ENCODE measurements at places on chromosomes 7 and 10. TPM values are rescaled to one million over a fixed set of nuclear protein-coding genes. Genes with fewer than 3 reads are reported as not detected.

CRYGN gene
- total RNA-seq: not detected

KAZALD1 gene
- 34.8 TPM for total RNA-seq

GIGYF1 gene
- 14.2 TPM for total RNA-seq

PLXDC2 gene
- 52.2 TPM for total RNA-seq

PNLIPRP1 gene
- not detected for total RNA-seq

DNA sequence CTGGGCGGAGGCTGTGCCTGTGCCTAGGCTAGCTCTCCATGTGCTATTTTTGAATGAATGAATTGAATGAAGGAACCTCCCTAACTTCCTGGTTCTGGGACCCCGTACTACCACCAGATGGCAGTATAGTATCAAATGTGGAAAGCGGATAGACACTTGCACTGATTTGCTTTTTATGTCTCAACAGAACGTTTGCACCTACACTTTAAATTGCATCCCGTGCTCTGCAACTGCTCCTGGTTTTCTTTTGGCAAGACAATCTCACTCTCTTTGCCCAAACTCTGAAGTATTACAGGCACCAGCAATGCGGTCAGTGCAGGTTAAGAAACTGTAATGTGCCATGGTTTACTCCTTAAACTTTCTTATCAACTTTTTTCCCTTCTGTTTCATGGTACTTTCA, 6.5 kb downstream of the FZD8 start:
- H3K36me3 ChIP-seq: no peaks in the 10 kb centered on the region
- H3K4me1 ChIP-seq: peaks cover 19% of the 10 kb centered on the region
- DNase-seq: peak; percentile 83
- H3K27me3 ChIP-seq: peaks cover 22% of the 10 kb centered on the region
- H3K4me3 ChIP-seq: no peak overlapping the region

DNA sequence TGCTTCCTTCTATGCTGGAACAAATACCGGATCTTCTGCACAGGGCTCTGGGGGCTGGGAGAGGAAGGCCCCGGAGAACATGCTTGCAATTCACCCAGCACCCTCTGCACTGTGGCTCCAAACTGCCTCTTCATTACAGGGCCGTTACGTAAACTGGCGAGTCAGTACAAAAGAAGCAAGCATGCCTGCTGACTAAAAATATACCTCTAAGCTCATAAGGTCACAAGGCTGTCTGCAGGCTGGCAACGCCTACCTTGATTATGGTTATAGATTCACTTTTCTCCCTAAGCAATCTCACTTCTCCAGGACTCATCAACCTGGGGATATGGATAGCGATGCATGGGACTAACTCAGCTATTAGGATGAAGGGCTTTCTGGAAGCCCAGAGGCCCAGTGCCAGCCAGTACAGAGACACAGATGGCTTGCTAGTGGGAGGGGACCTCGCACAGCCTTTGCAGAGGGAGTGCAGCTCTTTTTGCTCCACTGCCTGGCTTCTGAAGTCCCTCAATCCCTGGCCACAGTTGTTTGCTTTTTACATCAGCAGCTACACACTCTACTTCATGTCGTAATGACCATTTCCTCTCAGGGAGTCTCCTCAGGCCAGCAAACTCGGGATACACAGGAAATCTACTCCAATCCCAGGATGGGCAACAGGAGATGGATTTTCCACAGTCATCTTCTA, 96.1 kb downstream of the SH3PXD2A start:
- peak overlapping the region; percentile 59 for H3K27ac ChIP-seq
- H3K4me1 ChIP-seq: peaks cover 9% of the 10 kb centered on the region
- no peak overlapping the region for H3K4me3 ChIP-seq
- no peaks in the 10 kb centered on the region for H3K36me3 ChIP-seq
- no peaks in the 10 kb centered on the region for H3K27me3 ChIP-seq

GRCh38 chr10:60508037-60508436, 118.4 kb upstream of the ANK3 start:
- no peak overlapping the region for H3K4me3 ChIP-seq
- no peaks in the 10 kb centered on the region for H3K4me1 ChIP-seq
- H3K27me3 ChIP-seq: no peaks in the 10 kb centered on the region
- no peak for DNase-seq
- H3K36me3 ChIP-seq: no peaks in the 10 kb centered on the region

DNA sequence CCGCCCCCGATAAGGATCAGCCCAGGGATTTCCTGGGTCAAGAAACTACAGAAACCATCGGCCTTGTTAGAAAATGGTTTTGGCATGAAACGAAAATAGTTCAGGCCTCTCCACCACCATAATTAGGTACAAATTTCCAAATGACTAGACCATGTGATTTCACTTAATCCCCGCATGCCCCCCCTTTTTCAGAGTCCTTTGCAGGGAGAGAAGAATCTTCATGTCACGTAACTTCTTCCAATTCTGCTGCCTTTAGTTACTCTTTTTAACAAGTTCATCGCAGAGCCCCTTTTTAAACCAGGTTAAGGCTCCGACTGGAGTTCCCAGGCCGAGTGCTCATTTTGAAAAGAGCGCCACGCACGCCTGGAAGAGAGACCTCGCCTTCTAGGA, 3.4 kb downstream of the PDGFA start:
- DNase-seq: no peak
- peak overlapping the region; percentile 98 for H3K27ac ChIP-seq
- H3K36me3 ChIP-seq: no peaks in the 10 kb centered on the region
- peak overlapping the region; percentile 99 for H3K4me3 ChIP-seq
- H3K4me1 ChIP-seq: peaks cover 29% of the 10 kb centered on the region

DNA sequence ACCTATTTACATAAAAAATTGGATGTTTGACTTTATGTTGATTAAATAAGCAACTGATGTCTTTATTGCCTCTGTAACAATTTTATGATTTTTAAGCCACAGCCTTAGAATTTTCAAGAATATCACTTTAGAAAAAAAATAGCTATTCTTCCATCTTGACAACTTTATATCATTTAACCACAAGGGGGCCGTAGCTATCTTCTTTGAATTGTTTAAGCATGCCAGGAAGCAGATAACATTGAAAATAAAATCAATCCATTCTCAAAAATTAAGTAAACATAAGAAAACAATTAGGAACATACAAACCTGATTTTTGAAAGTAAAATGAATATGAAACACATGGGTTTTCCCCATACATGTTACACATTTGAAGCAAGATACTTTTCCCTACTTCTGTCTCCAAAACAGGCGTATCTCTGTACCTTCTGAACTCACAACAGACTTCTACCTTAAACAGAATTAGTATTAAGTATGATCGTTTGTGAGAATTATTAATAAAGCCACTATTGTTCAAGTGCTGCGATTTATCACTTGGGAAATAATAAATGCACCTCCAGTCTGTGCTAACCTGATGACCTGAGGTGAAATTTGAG, 209.0 kb downstream of the CACNA2D1 start:
- H3K36me3 ChIP-seq: no peaks in the 10 kb centered on the region
- peak; percentile 57 for DNase-seq
- H3K27ac ChIP-seq: no peak overlapping the region
- H3K4me1 ChIP-seq: no peaks in the 10 kb centered on the region
- no peak overlapping the region for H3K4me3 ChIP-seq
- no peaks in the 10 kb centered on the region for H3K27me3 ChIP-seq

DNA sequence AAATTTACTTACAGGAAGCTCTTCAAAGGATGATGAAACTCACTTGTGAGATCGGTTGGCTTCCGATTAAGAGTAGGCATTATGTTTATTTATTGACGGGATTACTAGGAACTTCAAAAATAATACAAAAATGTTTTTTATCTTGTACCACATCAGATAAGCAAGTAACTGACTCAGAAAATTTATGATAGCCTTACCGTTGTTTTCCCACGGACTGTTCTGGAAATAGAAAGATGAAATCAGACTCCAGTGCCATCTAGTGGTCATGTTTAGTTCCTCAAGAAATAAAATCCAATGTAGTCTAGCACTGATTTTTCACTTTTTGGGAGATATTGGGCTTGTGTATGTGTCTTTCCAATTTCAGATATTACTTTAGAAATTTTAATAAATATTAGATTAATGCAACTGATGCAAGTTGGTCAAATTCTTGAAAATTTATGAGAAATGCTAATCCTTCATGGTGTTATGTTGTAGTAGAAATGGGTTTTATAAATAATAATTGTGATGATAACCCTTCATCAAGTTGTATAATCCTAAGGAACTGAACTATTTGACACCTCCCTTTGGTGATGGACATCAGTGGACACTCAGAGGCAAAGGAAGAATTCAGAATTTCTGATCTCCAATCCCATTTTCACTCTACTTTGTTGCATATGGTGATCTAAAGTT, 168.8 kb downstream of the TMEM26 start:
- peak; percentile 80 for DNase-seq
- no peaks in the 10 kb centered on the region for H3K4me1 ChIP-seq
- H3K27ac ChIP-seq: no peak overlapping the region
- no peak overlapping the region for H3K4me3 ChIP-seq

- peak; percentile 73 for DNase-seq
- no peak overlapping the region for H3K4me3 ChIP-seq
- no peaks in the 10 kb centered on the region for H3K27me3 ChIP-seq
- no peaks in the 10 kb centered on the region for H3K4me1 ChIP-seq
Measured at GRCh38 chr7:69067397-69067796, 530.9 kb upstream of the AUTS2 start.

DNA sequence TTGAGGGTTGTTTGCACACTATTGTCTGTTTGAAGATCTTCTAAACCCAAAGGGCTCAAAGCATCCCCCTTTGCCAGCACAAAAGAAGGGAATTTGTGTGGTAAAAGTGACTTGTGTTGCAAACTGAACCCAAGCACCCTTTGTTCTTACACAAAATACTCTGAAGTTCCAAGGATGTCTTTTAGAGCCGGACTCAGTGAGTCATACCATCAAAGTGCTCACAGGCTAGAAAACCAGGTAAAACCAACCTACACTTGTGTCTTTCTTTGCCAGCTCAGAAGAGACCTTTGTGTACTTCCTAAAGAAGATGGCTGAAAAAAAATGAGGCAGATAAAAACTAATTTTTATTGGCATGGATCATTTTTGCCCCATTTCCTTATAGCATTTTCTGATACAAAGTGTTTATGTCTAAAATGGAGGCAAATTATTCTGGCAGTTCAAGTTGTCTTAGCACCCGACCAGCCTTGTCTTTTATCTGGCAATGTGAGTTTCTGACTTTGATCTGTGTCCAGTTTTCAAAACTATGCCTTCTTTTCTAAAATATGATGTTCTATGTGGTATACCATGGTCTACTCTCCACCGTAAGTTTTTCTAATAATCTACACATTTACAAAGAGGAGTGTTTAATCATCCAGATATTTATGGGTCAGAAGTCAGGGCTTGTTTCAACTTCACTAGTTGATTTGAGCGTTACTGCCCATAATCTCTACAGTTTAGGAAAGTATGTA, 128.4 kb upstream of the FZD1 start:
- H3K36me3 ChIP-seq: no peaks in the 10 kb centered on the region
- DNase-seq: no peak
- no peak overlapping the region for H3K4me3 ChIP-seq
- no peaks in the 10 kb centered on the region for H3K4me1 ChIP-seq
- H3K27me3 ChIP-seq: no peaks in the 10 kb centered on the region
- H3K27ac ChIP-seq: no peak overlapping the region

GRCh38 chr10:18611168-18611567, 40.2 kb downstream of the NSUN6 start:
- no peaks in the 10 kb centered on the region for H3K27me3 ChIP-seq
- DNase-seq: no peak
- no peaks in the 10 kb centered on the region for H3K36me3 ChIP-seq
- H3K4me3 ChIP-seq: no peak overlapping the region
- H3K4me1 ChIP-seq: peaks cover 9% of the 10 kb centered on the region
- peak overlapping the region; percentile 88 for H3K27ac ChIP-seq

DNA sequence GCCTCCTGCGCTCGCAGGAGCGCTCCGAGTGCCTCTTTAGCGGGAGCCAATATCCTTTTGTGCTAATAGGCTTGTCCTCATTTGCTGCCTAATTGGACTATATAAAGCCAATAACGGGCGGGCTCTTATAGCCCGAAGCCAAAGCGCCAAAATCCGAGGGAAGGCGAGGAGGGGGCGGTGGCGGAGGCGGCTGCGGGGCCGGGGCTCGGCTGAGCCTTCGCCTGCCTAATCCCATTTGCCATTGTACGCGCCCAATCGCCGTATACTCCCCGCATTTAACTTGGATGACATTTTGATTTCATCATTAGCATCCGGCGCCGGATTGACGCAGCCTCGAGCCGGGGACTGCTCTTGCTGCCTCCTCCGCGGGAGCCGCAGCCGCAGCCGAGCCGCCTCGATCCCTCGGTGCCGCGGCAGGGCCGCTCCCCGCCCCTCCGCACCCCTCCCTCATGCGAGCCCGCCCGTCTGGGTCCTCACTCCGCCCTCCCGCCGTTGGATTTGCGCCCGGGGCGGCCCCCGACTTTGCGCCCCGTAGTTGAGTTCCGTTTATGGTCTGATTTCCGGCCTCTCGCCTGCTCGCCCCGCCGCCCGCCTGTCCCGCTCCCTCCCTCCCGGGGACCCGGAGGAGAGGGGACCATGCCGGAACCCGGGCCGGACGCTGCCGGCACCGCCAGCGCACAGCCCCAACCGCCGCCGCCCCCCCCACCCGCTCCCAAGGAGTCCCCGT, at the start of gene HMX3:
Gene HMX3, plus strand, starts transcription at position 556 of the 727 bp plus-strand sequence. Its CDS starts 81 bp downstream, at position 637.
- H3K27me3 ChIP-seq: peaks cover 95% of the 10 kb centered on the region
- no peak within 1 kb of the TSS for H3K27ac ChIP-seq
- no peak within 1 kb of the TSS for H3K4me3 ChIP-seq
- no peaks in the 10 kb centered on the region for H3K36me3 ChIP-seq
- H3K4me1 ChIP-seq: peaks cover 16% of the 10 kb centered on the region

Data from hepatocyte (in vitro differentiated cells).